ENCODE measurements at places on chromosomes 4 and X. TPM values are rescaled to one million over a fixed set of nuclear protein-coding genes. Genes with fewer than 3 reads are reported as not detected.

SHROOM3 gene
- 56.7 TPM for total RNA-seq

PRDM8 gene
- 2.6 TPM for total RNA-seq

DOK7 gene
- 7.0 TPM for total RNA-seq

GPR50 gene
- total RNA-seq: not detected

FAM47A gene
- not detected for total RNA-seq

EGF gene
- total RNA-seq: 44.1 TPM

MAGEC1 gene
- total RNA-seq: not detected

SMS gene
- 13.5 TPM for total RNA-seq

ZAR1 gene
- total RNA-seq: not detected

TLL1 gene
- total RNA-seq: 3.6 TPM

MAGEA2B gene
- total RNA-seq: not detected

P2RY10 gene
- 0.52 TPM for total RNA-seq

RNF175 gene
- total RNA-seq: not detected

FOXO4 gene
- 10.9 TPM for total RNA-seq

GIMD1 gene
- total RNA-seq: not detected

GPR82 gene
- 0.52 TPM for total RNA-seq

POLN gene
- 5.9 TPM for total RNA-seq

AMBN gene
- not detected for total RNA-seq

ACOT9 gene
- 17.9 TPM for total RNA-seq

LINC00632 gene
- 88.3 TPM for total RNA-seq

ADH5 gene
- 63.3 TPM for total RNA-seq

PPARGC1A gene
- 8.0 TPM for total RNA-seq

AR gene
- 2.9 TPM for total RNA-seq

TEX13D gene
- total RNA-seq: not detected

MRPS18C gene
- total RNA-seq: 10.9 TPM

HTT gene
- total RNA-seq: 40.5 TPM

SPOCK3 gene
- not detected for total RNA-seq

ACSL1 gene
- total RNA-seq: 36.6 TPM

GLRA3 gene
- total RNA-seq: 0.26 TPM

PASD1 gene
- not detected for total RNA-seq

FANCB gene
- total RNA-seq: not detected

FIP1L1 gene
- total RNA-seq: 28.3 TPM

DAPP1 gene
- total RNA-seq: 2.3 TPM

CD38 gene
- 2.6 TPM for total RNA-seq

CSN3 gene
- not detected for total RNA-seq

DGAT2L6 gene
- not detected for total RNA-seq

TMEM156 gene
- not detected for total RNA-seq

BEX1 gene
- total RNA-seq: 57.4 TPM

PNPLA4 gene
- total RNA-seq: 19.4 TPM

ITGB1BP2 gene
- total RNA-seq: 6.9 TPM

CEP44 gene
- 13.2 TPM for total RNA-seq

MORF4L2 gene
- 231 TPM for total RNA-seq

SPANXD gene
- not detected for total RNA-seq

UGT2B11 gene
- total RNA-seq: not detected

S100P gene
- total RNA-seq: 1.0 TPM

SPANXN4 gene
- not detected for total RNA-seq

SHISA3 gene
- 1.0 TPM for total RNA-seq

FAM149A gene
- 20.8 TPM for total RNA-seq

RNF128 gene
- total RNA-seq: 20.4 TPM

SRPK3 gene
- total RNA-seq: not detected

WDR17 gene
- total RNA-seq: 6.3 TPM

DDX60 gene
- total RNA-seq: 4.7 TPM

HTN3 gene
- total RNA-seq: not detected

GDPD2 gene
- total RNA-seq: 0.26 TPM

ERCC6L gene
- not detected for total RNA-seq

PLP1 gene
- total RNA-seq: 0.78 TPM

CT55 gene
- total RNA-seq: not detected

LRCH2 gene
- total RNA-seq: 0.33 TPM
